HFFc6 (cell line): ENCODE measurements at places on chromosomes 16 and 17. TPM values are rescaled to one million over a fixed set of nuclear protein-coding genes. Genes with fewer than 3 reads are reported as not detected.

Gene OR2C1
- total RNA-seq, result not detected in 3 replicates

Gene SDR42E1
- not detected in 3 replicates for total RNA-seq

- H3K4me1 ChIP-seq, result peaks cover 14% of the 10 kb centered on the region
- no peaks in the 10 kb centered on the region for H3K27me3 ChIP-seq
Measured at GRCh38 chr16:71287911-71288310, 1.3 kb downstream of the CMTR2 start.

- H3K4me3 ChIP-seq, result peak overlapping the region; percentile 63
- no peaks in the 10 kb centered on the region for H3K36me3 ChIP-seq
- peaks cover 11% of the 10 kb centered on the region for H3K27me3 ChIP-seq
- no peak for DNase-seq
- peak overlapping the region; percentile 31; the same call in 1 of the 2 replicates for H3K27ac ChIP-seq
- peaks cover 20% of the 10 kb centered on the region; the same call in 1 of the 2 replicates for H3K4me1 ChIP-seq
Measured at GRCh38 chr16:57486858-57487834, 853 bp upstream of the DOK4 start.

Gene NPIPB6
- total RNA-seq, result 0.20 and 0.99 TPM in 2 replicates

GRCh38 chr16:66271074-66272060, 95.1 kb upstream of the CDH5 start:
- peaks cover 4% of the 10 kb centered on the region; the same call in 1 of the 2 replicates for H3K27me3 ChIP-seq
- peak; percentile 39 for DNase-seq
- H3K4me3 ChIP-seq, result no peak overlapping the region; the same call in 1 of the 2 replicates
- peaks cover 60% of the 10 kb centered on the region for H3K4me1 ChIP-seq

Gene ALOX12
- not detected in 3 replicates for total RNA-seq

DNA sequence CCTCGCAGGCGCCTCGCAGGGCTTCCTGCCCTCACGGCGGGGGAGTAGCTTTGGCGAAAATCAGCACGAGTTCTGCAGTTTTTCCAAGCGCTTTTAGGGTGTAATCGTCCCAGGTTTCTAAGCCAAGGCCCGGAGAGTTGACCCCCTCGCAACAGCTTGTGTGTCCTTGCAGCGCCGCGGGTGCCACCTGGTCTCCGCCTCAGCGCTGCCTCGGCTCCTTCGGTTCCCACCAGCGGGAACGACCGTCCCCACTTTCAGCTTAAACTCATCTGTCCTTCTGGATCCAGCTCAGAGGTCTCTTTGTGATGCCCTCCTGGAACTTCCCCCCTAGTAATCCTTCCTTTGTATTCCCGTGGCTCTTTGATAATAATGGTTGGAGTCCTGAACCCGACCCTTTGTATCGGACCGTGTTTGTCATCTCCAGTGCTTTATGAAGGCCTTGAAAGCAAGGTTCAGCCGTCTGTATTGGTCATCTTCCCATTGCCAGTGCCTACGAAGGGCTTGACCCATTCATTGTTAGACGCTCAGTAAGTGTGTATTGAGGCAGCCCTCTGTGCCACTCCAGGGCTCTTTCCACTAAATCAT, 858 bp upstream of the SMARCE1 start:
- peak; percentile 7 for DNase-seq
- H3K27ac ChIP-seq, result peak overlapping the region; percentile 99
- H3K4me3 ChIP-seq, result peak overlapping the region; percentile 95
- peaks cover 43% of the 10 kb centered on the region for H3K4me1 ChIP-seq
- peaks cover 18% of the 10 kb centered on the region for H3K36me3 ChIP-seq

Gene RFWD3
- 30.3 to 44.3 TPM (median 40.8 TPM) in 3 replicates for total RNA-seq

Gene DBNDD1
- 1.9 to 2.3 TPM (median 2.0 TPM) in 3 replicates for total RNA-seq

- no peak for DNase-seq
- H3K4me3 ChIP-seq, result no peak overlapping the region
- no peaks in the 10 kb centered on the region for H3K27me3 ChIP-seq
- H3K27ac ChIP-seq, result no peak overlapping the region
Measured at GRCh38 chr16:78593352-78593751, 493.9 kb downstream of the WWOX start.

DNA sequence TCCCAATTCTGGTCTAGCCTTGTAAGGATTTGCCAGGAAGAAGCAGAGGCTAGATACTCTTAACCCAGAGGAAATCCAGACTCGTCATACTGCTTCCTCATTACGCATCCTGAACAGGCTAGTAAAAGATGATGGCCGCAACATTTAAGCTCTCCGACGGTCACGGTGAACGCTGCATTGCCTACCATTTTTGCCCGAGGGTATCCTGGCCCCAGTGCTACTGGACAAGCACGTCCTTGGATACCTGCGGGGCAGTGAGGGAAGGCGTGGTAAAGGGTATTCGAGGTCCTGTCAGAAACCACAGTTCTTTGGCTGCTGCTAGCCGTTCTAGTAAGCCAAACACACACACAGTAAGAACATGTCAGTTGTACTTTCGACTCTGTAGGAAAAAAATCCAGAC, 36.6 kb downstream of the METTL16 start:
- H3K27ac ChIP-seq, result no peak overlapping the region
- no peaks in the 10 kb centered on the region for H3K27me3 ChIP-seq
- peaks cover 29% of the 10 kb centered on the region for H3K36me3 ChIP-seq
- DNase-seq, result no peak

- no peak for DNase-seq
- no peaks in the 10 kb centered on the region for H3K4me1 ChIP-seq
- no peaks in the 10 kb centered on the region for H3K36me3 ChIP-seq
- peaks cover 2% of the 10 kb centered on the region for H3K27me3 ChIP-seq
- H3K27ac ChIP-seq, result no peak overlapping the region
- H3K4me3 ChIP-seq, result no peak overlapping the region
Measured at GRCh38 chr16:19287241-19287640, 1.7 kb downstream of the CLEC19A start.
